ENCODE measurements at places on chromosomes 1 and 21. TPM values are rescaled to one million over a fixed set of nuclear protein-coding genes. Genes with fewer than 3 reads are reported as not detected.
A peak's percentile ranks its signal among the peaks of the same experiment; 100 is the strongest.

DNA sequence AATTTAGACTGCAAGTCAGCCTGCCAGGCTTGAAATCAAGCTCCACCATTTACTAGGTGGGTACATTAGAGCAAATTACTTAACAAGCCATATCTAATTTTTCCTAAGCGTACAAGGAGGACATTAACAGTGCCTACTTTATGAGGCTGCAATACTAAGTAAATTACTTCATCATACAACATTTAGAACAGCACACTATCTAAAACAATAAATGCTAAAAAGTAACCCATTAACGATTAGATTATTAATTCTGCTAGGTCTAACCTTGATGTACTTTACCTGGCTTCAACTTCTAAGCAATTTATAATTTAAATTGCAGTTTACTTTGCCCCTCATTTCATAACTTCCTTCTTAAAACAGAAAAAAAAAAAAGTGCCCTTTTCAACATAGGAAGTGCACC, 1155.6 kb upstream of the NCAM2 start:
- H3K27ac ChIP-seq, result no peak overlapping the region
- H3K4me1 ChIP-seq, result peaks cover 8% of the 10 kb centered on the region
- no peaks in the 10 kb centered on the region for H3K27me3 ChIP-seq
- H3K36me3 ChIP-seq, result no peaks in the 10 kb centered on the region
- no peak for DNase-seq

GRCh38 chr21:41643246-41643966, 123.4 kb downstream of the RIPK4 start:
- H3K36me3 ChIP-seq, result peaks cover under 1% of the 10 kb centered on the region
- no peak for DNase-seq
- H3K27me3 ChIP-seq, result no peaks in the 10 kb centered on the region
- H3K4me3 ChIP-seq, result no peak overlapping the region
- peak overlapping the region; percentile 45 for H3K27ac ChIP-seq

GRCh38 chr1:167418391-167418790, 99.9 kb downstream of the CD247 start:
- no peaks in the 10 kb centered on the region for H3K27me3 ChIP-seq
- H3K4me3 ChIP-seq, result no peak overlapping the region
- no peaks in the 10 kb centered on the region for H3K4me1 ChIP-seq

DNA sequence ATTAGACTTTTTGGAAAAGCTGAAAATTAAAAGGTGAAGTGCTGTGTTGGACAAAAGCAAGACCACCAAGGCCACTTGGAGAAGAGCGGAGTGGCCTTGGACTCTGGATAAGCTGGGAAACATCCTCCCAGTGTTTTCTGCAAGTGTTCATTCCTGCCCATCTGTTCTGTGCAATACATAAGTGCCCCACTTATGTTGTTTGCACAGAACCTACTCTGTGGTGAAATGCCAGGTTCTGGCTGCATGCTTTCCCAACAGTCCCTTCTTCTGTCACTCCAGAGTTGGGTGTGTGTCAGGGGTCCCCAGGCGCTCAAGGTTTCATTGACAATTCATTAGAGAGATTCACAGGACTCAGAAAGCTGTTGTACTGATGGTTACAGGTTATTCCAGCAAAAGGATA, 30.3 kb downstream of the NHLH2 start:
- no peaks in the 10 kb centered on the region for H3K36me3 ChIP-seq
- peak overlapping the region; percentile 64 for H3K27ac ChIP-seq
- H3K4me3 ChIP-seq, result no peak overlapping the region
- H3K4me1 ChIP-seq, result peaks cover 14% of the 10 kb centered on the region

DNA sequence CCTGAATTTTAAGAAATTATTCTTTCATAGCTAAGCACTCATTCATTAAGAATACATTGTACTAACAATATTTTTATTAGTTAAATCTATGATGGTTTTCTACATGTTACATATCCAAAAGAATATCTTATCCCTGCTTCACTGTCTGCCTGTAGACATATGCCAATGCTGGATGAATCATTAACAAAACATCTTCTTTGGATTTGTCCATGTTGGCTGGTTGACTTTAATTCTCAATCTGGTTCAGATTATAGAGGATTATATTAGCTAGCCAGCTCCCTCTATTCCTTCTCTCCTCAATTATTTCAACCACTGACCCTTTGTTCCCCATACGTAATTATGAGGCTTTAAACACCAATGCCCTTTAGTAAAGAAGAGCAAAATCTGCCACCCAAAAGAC, 138.9 kb upstream of the DMRTA2 start:
- H3K27ac ChIP-seq, result no peak overlapping the region
- no peaks in the 10 kb centered on the region for H3K27me3 ChIP-seq

- H3K36me3 ChIP-seq, result no peaks in the 10 kb centered on the region
- no peak for DNase-seq
- H3K27ac ChIP-seq, result no peak overlapping the region
- H3K4me3 ChIP-seq, result no peak overlapping the region
- no peaks in the 10 kb centered on the region for H3K27me3 ChIP-seq
- no peaks in the 10 kb centered on the region for H3K4me1 ChIP-seq
Observed at GRCh38 chr1:247557926-247558674, 9.2 kb downstream of the GCSAML start.

GRCh38 chr1:80066060-80066459, 1059.5 kb upstream of the ADGRL4 start:
- H3K4me1 ChIP-seq, result peaks cover 11% of the 10 kb centered on the region
- H3K27me3 ChIP-seq, result no peaks in the 10 kb centered on the region
- no peak overlapping the region for H3K4me3 ChIP-seq
- H3K27ac ChIP-seq, result no peak overlapping the region
- no peaks in the 10 kb centered on the region for H3K36me3 ChIP-seq

GRCh38 chr1:18941221-18942141, 15.0 kb downstream of the IFFO2 start:
- DNase-seq, result no peak
- peaks cover 54% of the 10 kb centered on the region for H3K4me1 ChIP-seq
- no peak overlapping the region for H3K4me3 ChIP-seq

DNA sequence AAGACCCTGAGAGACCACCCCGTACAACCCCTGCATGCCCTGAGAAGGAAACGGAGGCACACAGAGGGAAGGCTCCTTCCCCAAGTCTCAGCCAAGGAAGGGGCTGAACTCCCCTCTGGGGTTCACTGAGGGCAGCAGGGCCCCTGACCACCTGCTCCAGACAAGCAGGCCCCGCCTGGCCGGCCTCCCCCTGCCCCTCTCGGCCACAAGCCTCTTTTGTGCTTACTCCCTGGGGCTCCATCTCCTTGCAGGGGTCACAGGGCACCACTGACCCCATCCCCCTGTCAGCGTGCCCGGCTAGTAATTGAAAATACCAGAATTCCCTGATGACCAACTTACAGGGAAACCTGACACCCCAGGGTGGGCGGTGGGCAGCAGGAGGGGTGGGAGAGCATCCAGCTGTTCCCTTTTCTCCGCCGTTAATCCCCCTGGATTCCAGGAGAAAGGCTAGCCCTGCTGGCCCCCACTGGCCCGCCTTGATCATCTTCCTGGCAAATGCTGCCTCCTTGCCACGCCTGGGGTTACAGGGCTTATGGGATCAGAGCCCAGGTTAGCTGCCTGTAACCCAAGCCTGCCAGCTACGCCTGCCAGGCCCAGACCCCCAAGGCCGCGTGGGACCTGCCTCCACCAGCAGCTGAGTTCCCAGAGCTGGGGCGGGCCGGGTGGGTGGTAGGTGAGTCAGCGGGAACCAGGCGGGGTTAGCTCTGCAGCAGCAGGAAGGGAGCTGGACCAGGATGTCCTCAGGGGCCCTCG, 96.1 kb downstream of the LACTBL1 start:
- DNase-seq, result no peak
- H3K27me3 ChIP-seq, result no peaks in the 10 kb centered on the region
- no peak overlapping the region for H3K27ac ChIP-seq
- peaks cover 32% of the 10 kb centered on the region for H3K36me3 ChIP-seq
- H3K4me1 ChIP-seq, result peaks cover 7% of the 10 kb centered on the region

- H3K27ac ChIP-seq, result no peak overlapping the region
- DNase-seq, result no peak
Observed at GRCh38 chr1:89171067-89171438, 4.8 kb downstream of the GBP7 start.

DNA sequence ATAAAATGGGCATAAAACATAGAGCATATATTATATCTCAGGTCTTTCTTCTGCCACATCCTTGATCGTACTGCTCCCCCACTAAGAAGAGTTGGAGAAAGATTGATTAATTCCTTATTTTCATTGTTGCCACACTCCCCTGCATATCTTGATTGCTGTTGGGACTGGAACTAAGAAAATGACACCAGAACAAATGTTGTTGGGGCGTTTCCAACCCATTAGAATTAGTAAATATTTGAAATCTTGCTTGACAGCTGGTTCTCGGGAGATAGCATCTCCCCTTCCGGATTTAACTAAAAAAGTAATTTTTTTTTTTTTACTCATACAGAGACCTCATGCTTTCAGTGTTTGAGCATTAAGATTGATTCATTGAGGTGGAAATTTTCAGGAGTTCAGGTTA, 493.0 kb upstream of the PLXNA2 start:
- peaks cover 8% of the 10 kb centered on the region for H3K4me1 ChIP-seq
- H3K27me3 ChIP-seq, result peaks cover 45% of the 10 kb centered on the region
- DNase-seq, result no peak
- H3K36me3 ChIP-seq, result peaks cover 3% of the 10 kb centered on the region
- no peak overlapping the region for H3K4me3 ChIP-seq

- no peak overlapping the region for H3K27ac ChIP-seq
- H3K36me3 ChIP-seq, result peaks cover 4% of the 10 kb centered on the region
- no peak overlapping the region for H3K4me3 ChIP-seq
- H3K27me3 ChIP-seq, result no peaks in the 10 kb centered on the region
- DNase-seq, result no peak
Observed at GRCh38 chr1:180486092-180486491, 16.3 kb downstream of the ACBD6 start.

DNA sequence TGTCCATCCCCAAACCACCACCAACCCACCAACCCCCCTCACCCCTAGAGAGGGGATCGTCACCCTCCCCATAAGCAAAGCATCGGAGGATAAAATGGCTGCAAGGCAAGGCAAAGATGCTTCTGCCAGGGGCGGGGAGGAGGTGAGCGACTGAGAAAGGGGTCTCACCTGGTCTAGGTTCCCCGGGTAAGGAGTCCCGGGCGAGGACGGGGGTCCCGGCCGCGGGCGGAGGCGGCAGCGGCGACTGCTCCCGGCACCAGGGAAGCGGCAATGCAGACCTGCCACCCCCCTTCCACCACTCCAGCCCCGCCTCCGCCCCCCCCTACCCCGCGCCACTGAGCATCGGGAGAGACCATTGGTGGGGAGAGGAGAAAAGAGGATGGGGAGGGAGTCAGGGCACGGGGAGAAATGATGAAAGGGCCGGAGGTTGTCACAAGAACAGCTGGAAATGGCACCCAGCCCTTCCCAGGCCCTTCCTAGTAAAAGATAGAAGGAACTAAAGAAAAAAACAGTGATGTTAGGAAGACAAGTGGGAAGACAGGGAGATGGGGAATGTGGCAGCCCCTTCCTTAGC, at the start of gene SV2A:
SV2A (minus strand) TSS at position 274 of the 574 bp plus-strand sequence. CDS start 4,004 bp downstream, outside the sequence.
- H3K27ac ChIP-seq, result peak within 1 kb of the TSS; percentile 71
- no peaks in the 10 kb centered on the region for H3K27me3 ChIP-seq
- DNase-seq, result peak; percentile 53

- no peak overlapping the region for H3K27ac ChIP-seq
- H3K27me3 ChIP-seq, result peaks cover 3% of the 10 kb centered on the region
- H3K4me1 ChIP-seq, result no peaks in the 10 kb centered on the region
- no peaks in the 10 kb centered on the region for H3K36me3 ChIP-seq
Observed at GRCh38 chr1:11523261-11523660, 44.3 kb downstream of the DISP3 start.

DNA sequence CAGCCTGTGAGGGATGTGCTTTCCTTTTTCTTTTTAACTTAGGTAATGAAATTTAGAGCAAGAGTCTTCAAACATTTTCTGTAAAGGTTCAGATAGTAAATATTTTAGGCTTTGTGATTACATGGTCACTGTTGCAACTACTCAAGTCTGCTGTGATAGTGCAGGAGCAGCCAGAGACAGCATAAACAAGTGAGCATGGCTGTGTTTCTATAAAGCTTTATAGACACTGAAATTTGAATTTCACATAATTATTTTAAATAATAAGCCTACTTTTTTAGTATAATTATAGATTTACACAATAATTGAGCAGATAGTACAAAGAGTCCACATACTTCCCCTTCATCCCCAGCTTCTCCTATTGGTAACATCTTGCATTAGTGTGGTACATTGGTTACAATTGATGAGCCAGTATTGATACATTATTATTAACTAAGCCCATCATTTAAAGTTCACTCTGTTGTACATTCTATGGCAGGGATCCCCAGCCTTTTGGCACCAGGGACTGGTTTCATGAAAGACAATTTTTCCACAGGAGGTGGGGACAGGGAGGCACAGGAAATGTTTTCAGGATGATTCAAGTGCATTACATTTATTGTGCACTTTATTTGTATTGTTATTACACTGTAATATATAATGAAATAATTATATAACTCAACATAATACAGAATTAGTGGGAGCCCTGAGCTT, 3.0 kb downstream of the ATF6 start:
- no peak for DNase-seq
- H3K27ac ChIP-seq, result no peak overlapping the region
- peaks cover 15% of the 10 kb centered on the region for H3K4me1 ChIP-seq

DNA sequence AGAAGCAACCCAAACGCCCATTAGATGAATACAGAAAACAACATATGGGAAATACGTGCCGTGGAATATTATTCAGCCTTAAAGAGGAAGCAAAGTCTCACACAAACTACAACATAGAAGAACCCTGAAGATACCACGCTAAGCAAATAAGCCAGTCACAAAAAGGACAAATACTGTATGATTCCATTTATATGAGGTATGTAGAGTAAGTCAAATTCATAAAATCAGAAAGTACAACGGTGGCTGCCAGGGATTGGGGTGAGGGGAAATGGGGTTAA, 54.2 kb downstream of the SIPA1L2 start:
- H3K36me3 ChIP-seq, result peaks cover 2% of the 10 kb centered on the region
- peaks cover 59% of the 10 kb centered on the region for H3K4me1 ChIP-seq
- no peak for DNase-seq
- H3K27me3 ChIP-seq, result no peaks in the 10 kb centered on the region
- peak overlapping the region; percentile 87 for H3K27ac ChIP-seq

- no peak for DNase-seq
- peaks cover under 1% of the 10 kb centered on the region for H3K27me3 ChIP-seq
- no peak overlapping the region for H3K4me3 ChIP-seq
- H3K4me1 ChIP-seq, result no peaks in the 10 kb centered on the region
- no peaks in the 10 kb centered on the region for H3K36me3 ChIP-seq
Observed at GRCh38 chr1:207172885-207173284, 68.9 kb downstream of the C4BPA start.

- H3K4me3 ChIP-seq, result no peak overlapping the region
- no peak for DNase-seq
- H3K27me3 ChIP-seq, result peaks cover 100% of the 10 kb centered on the region
- H3K36me3 ChIP-seq, result no peaks in the 10 kb centered on the region
- peaks cover 17% of the 10 kb centered on the region for H3K4me1 ChIP-seq
Observed at GRCh38 chr1:175341631-175342429, 149.3 kb upstream of the KIAA0040 start.

- no peak overlapping the region for H3K4me3 ChIP-seq
- no peak for DNase-seq
- peaks cover 60% of the 10 kb centered on the region for H3K4me1 ChIP-seq
- peaks cover 1% of the 10 kb centered on the region for H3K36me3 ChIP-seq
- no peaks in the 10 kb centered on the region for H3K27me3 ChIP-seq
- peak overlapping the region; percentile 95 for H3K27ac ChIP-seq
Observed at GRCh38 chr1:8145545-8146202, 119.6 kb upstream of the ERRFI1 start.

S100A7 gene
- not detected for total RNA-seq

TCHHL1 gene
- not detected for total RNA-seq

LY9 gene
- total RNA-seq, result not detected

KCNA2 gene
- total RNA-seq, result 0.58 TPM

MIER1 gene
- total RNA-seq, result 36.5 TPM

OR2L13 gene
- total RNA-seq, result not detected
